ENCODE measurements at places on chromosomes 1 and 21.

- DNase-seq: no peak
Observed at GRCh38 chr1:228000416-228000815, 6.4 kb upstream of the WNT3A start.

GRCh38 chr21:15645830-15646229 is 84.0 kb upstream of the USP25 start:
- no peak for DNase-seq

GRCh38 chr1:2044510-2045319 is 5.5 kb upstream of the PRKCZ start:
- DNase-seq: no peak

DNA sequence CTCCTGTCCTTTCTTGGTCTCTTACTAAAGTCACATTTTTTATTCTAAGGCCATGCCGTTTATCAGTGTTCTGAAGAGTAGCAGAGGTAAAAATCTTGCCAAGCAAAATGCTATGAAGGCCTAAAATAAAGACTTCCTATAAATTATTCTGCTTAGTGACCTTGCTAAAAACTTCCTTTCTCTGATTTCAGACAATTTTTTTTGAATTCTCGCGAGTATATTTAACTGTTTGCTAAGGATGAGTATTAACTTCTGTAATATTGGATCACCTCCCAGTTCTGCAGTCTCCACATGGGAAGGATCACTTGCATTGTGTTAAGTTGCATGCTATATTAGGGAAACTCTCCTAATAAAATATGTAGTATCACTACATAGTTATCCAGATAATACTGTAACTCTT is 123.4 kb upstream of the SNX7 start:
- no peak for DNase-seq

DNA sequence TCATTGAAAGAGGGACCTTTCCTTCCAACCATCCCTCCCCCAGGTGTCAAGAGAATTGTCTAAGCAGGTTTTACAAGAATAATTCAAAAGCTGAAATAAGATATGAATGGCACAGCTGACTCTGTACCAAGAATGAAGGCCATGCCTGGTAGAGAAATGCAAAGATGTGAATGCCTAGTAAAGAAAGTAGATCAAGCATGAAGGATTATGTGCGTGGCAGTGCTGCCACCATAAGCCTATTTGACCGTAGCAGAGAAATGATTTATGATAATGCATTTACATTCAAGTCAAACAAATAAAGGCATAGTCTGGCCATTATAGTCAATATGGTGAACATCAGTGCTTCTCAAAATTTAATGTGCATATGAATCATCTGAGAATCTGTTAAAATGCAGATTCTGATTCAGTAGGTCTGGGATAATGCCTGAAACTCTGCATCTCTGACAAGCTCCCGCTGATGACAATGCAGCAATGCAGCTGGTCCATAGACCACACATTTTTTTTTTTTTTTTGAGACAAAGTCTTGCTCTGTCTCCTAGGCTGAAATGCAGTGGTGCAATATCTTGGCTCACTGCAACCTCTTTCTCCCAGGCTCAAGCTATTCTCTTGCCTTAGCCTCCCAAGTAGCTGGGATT is 16.6 kb upstream of the CLCA4 start:
- DNase-seq: peak; percentile 16

DNA sequence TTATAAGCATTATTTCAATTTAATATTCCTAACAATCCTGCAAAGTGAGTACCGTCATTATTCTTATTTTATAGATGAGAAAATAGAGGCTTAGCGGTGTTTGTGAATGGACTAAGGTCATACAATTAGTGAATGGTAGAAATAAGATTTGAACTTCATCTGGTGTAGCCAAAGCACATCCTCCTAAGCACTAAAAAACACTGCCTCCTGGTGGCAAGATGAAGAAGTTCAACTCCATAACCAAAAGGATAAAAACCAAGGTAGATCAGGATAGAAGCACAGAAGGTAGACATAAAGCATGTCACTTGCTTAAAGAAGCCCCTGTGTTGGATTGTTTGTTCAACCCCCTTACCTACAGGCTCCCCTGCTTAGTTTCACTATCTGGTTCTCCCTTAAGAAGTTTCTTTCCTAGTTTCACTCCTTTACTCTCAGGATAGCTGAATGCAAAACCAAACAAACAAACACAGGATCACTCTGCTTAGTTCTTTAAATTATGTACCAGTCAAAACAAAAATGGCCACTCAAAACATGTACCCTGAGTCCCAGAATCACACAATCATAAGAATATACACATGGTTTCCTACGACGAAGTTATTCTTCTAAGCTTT is 12.7 kb upstream of the AIM2 start:
- DNase-seq: no peak

- DNase-seq: no peak
Observed at GRCh38 chr21:29305068-29305467, 6.3 kb downstream of the BACH1 start.

GRCh38 chr1:200916152-200916551 is 21.5 kb downstream of the INAVA start:
- no peak for DNase-seq

DNA sequence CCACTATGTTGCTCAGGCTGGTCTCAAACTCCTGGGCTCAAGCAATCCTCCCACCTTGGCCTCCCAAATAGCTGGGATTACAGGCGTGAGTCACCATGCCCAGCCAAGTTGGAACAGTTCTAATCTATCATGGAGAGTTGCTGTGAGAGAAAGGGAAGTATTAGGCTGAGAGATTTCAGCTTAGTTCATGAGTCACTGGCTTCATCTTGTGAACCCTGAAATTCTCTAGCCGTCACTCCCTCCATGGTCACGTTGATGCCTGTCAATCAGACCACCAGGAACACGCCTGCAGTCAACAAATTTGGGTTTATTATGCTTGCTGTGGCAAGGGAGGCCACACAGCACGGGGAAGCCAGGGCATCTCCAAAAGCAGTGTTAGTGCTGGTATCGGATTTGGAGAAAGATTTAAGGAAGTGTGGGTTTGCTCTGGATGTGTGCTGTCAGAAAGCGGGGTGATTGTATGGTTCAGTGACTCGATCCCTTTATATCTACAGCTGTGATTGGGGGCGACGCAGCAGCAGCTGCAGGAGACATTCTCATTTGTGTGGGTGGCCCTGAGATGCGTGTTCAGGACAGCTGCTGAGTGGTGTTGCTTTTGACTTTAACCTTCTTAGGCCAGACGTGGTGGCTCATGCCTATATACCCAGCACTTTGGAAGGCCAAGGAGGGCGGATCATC is 18.7 kb downstream of the UQCRHL start:
- DNase-seq: no peak

DNA sequence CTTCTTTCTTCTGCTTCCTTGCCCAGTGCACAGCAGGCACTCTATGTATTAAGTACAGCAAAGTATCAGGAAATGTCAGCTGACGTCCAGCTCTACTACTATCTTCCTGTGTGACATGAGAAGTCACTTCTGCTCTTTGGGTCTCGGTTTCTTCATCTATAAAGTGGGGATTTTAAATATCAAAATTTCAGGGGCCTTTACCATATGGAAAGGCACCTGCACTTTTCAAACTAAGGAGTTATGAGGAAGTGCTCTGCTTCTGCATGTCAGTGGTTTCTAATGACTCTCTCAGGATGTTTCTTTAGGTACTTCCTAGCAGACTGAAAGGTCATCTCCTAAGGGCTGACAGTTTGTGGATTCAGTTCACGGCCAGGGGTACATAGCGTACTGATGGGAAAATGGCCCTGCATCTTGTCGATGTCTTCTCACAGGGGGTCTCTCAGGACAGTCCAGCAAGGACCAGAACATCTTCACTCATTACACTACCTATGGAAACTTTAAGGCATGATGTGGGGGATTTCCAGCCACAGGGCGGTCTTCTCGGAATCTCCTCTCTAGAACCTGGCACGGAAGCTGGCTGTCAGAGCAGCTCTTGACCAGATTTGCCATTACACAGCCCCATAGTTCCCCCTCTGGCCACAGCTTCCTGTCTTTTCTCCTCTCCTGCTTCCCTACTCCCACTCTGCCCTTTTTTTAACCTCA is 42.0 kb upstream of the MTF1 start:
- no peak for DNase-seq

DNA sequence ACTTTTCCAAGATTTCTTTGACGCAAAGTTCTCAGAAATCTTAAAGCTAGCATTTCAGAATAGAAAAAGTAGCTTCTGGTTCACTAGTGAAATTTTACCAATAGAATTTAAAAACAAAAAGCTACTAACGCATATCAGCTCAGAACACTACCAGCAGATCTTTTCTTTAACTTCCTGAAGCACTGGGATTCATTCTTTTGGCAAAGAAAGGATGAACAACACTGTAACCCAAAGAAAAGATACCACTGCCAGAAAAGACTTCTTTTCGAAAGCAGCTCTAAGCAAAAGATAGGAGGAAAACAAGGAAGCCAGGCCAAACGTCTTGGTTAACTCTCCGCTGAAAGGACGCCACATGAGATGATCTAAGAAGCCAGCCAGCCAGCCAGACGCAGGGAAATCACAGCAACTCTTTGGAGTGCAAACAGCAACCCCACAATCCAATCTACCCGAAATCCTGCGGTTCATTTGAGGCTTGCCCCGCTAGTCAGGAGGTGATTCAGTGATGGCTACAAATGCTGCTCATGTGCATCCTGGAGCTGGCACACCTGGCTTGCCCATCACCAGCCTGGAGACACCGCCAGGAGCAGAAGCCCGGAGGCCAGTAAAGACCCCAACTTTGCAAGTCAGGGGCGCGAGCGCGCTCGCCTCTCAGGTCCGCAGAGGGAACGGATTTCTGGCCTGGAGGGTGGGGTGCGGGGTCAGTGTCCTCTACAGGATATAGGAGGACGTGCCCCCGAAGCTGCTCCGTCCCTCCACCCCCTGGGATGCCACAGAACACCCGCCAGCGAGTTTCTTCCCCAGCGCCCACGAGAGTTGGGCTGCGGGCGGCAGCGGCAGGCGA is 812 bp downstream of the NBPF1 start:
- peak; percentile 39 for DNase-seq

- DNase-seq: no peak
Observed at GRCh38 chr1:62876535-62876934, 92.6 kb downstream of the ATG4C start.

DNA sequence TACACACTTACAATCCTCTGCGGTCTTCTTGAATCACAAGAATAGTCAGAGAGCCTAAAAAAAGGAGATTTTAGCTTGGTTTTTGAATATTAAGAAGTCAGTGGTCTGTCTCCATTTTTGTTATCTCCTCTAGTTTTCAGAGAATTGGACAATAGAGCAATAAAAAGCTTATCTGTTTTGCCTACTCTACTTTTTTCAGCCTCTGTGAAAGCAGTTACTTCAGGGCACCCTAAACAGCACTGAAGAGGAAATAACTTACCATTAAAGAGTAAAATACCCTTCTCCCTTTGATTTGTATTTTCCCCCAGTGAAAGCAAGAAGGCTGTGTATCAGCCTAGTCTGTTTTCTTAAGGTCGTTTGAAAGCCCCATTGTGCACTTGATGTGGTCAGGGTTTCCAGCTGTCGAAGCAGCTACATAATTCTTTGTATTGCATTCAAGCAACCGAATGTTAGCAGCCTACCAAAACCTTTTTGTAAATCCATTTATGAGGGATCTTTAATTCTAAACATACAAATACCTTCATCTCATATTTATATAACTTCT is 1.0 kb downstream of the NTMT2 start:
- DNase-seq: no peak

- DNase-seq: no peak
Observed at GRCh38 chr1:10432910-10433700, 2.9 kb downstream of the CENPS start.

GRCh38 chr1:46254668-46255067 is 7.1 kb downstream of the RAD54L start:
- DNase-seq: no peak

DNA sequence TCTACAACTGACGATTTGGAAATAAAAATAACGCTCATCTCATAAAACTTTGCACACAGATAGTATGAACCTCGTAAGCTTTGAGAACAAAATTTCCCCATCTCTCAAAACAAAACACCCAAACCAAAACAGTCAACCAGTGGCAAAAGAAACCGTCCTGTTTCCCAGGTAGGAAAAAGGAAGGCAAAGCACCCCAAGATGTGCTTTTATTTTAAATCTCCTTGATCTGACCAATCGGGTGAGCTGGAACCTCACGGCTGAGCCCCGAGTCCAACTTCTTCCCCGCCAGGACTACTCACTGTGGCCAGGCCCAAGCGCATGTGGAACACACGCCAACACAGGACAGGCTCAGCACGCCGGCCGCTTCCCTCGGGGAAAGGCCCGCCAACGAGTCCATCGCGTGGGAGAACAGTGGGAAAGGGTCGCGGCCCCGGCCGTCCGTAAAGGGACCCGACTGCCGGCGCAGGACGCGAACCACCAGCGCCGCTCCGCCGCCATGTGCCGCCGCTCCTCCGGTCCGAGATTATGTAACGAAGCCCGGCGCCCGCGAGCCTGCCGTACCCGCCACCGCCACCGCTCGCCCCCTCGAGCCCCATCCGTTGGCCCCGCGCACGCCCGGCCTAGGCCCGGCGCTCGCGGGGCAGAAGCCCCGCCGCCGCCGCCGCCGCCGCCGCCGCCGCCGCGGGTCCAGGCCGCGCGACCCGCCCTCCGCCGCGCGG is 759 bp downstream of the AHCTF1 start:
- peak; percentile 6 for DNase-seq

DNA sequence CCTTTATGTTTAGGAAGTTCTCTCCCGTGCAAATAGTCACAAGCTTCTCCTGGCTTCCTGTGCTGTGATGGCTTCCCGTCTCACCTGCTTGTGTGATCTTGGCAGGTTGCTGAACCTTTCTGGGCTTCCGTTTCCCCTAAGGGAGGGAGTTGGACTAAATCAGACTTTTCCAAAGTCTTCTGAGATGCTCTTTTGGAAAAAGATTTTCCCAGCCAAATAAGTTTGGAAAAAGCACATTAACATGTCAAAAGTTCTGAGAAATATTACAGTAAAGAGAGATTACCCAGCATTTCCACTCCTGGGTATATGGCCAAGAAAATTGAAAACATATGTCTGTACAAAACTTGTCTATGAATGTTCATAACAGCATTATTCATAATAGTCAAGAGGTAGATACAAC is 36.0 kb upstream of the TENT5C start:
- DNase-seq: no peak

DNA sequence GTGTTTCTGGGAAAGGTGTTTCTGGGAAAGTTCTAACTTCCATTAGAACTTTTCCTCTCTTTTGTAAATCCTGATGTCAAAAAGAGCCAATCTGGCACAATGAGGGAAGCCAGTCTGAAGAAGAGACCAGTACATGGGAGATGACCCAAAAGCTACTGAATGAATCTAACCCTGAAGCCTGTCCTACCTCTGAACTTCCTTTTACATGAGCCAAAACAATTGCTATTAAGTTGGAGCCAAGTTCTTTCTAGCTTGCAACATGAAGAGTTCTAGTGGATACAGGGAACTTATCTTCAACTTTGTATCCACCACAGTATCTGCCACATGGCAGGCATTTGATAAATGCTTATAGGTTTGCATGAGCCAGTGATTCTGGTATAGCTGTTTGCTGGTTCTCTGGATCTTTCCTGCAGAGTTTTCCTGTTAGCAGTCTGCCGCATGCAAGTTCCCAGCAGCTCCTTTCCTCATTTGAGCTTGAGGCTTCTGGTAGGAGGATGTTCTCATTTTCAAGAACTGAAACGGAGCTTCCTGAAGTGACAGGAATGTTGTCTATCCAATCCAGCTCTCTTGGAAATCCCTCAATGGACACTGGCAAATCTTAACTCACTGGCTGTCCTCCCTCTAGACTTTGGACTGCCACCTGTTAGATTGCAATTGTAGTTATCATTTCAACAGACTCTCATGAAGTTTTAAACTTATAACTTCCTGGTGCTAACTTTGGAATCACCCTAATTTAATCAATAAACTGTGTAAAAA is 73.1 kb upstream of the LPGAT1 start:
- DNase-seq: no peak
